CD4-positive, alpha-beta T cell treated with Interleukin-4 for 1 hour (primary cell): ENCODE measurements at places on chromosomes 4 and X.
A peak's percentile ranks its signal among the peaks of the same experiment; 100 is the strongest.

GRCh38 chrX:68018248-68019203, 414.8 kb downstream of the OPHN1 start:
- DNase-seq, result no peak

DNA sequence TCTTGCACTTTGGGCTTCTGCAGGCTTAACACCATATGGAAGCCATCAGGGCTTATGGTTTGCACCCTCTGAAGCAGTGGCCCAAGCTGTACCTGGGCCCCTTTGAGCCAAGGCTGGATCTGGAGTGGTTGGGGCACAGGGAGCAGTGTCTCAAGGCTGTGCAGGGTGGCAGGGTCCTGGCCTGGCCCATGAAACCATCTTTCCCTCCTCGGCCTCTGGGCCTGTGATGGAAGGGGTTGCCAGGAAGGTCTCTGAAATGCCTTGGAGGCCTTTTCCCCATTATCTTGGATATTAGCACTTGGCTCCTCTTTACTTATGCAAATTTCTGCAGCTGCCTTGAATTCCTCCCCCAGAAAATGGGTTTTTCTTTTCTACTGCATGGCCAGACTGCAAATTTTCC, 134.7 kb upstream of the USP9X start:
- DNase-seq, result no peak

DNA sequence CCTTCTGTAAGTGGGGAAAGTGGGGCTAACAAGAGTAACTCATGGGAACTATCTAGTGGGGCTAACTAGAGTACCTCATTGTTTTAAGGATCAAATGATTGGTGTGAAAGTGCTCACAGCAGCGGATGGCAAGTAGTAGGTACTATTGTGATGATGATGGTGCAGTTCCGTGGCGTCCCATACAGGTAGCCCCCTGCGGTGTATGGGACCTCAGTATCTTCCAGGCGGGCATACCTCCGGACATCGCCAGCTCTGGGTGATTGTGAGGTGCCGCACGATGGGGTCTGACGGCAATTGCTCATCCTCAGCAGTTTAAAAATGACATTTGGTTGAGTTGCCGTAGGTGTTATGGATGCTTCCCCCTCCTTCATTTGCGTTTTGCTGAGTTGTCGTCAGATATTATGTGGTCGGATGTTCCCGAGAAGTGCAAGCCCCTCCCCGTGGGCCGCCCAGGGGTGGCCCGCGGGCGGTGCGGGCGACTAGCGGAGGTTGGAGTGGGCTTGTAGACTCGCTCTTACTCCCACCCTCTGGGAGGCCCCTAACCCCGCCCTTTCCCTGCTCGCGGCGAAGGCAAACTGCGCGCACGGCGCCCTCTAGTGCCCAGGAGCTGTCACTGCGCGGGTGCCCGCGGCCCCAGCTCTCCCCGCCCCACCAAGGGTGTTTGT, 18.3 kb upstream of the GPR101 start:
- peak; percentile 86 for DNase-seq

DNA sequence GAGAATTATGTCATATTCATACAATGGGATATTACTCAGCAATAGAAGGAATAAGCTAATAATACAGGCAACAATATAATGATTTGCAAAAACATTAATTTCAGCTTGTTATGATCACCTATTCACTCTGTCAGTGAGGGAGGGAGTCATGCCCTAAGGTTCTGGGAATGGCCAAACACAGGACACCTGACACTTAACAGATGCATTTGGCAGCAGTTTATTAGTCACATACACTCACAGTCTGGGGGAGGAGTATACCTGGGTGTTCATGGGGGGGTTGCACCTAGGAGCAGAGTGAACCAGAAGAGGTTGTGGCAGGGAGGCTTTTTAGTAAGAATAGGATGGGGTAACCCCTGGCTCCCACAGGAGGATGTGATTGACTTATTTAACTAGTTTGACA, 38.3 kb downstream of the SERPINA7 start:
- no peak for DNase-seq

- DNase-seq, result no peak
These were observed 27.3 kb downstream of the COL25A1 start for GRCh38 chr4:109275066-109275745.

DNA sequence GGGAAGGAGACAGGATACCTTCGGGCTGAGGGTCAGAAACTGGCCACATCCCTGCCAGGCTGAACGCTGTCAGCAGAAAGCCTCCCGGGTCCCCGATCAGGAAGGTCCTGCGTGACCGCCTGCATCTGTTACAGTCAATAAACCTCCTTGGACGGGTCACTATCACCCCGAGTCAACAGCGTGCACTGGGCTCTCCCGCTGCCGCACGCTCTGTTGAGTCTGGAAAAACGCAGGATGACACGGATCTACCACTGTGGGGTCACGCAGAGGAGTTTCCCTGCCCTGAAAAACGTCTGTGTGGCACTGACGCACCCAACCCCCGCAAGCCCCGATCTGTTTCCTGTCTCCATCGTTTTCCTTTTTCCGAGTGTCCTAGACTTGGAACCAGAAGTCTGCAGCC, 12.1 kb downstream of the PPP2R3B start:
- no peak for DNase-seq

GRCh38 chrX:7164174-7164573, 16.2 kb upstream of the PUDP start:
- DNase-seq, result no peak

- no peak for DNase-seq
These were observed 53.9 kb downstream of the LRP2BP start for GRCh38 chr4:185341841-185342240.

- no peak for DNase-seq
These were observed 44.4 kb downstream of the KIAA0232 start for GRCh38 chr4:6826781-6827508.
